Activated T-helper 1 cell treated with anti-CD3 and anti-CD28 coated beads, Interleukin-12 subunit alpha, Interleukin-12 subunit beta, Interleukin-2, Interleukin-4 antibody, amounts not matched to agents 30 ng/mL and 10 ng/mL and 1 ng/mL, durations not matched to agents 14 hours and 24 hours and 36 hours (primary cell): ENCODE measurements at places on chromosomes 16 and 17. TPM values are rescaled to one million over a fixed set of nuclear protein-coding genes. Genes with fewer than 3 reads are reported as not detected.

DNA sequence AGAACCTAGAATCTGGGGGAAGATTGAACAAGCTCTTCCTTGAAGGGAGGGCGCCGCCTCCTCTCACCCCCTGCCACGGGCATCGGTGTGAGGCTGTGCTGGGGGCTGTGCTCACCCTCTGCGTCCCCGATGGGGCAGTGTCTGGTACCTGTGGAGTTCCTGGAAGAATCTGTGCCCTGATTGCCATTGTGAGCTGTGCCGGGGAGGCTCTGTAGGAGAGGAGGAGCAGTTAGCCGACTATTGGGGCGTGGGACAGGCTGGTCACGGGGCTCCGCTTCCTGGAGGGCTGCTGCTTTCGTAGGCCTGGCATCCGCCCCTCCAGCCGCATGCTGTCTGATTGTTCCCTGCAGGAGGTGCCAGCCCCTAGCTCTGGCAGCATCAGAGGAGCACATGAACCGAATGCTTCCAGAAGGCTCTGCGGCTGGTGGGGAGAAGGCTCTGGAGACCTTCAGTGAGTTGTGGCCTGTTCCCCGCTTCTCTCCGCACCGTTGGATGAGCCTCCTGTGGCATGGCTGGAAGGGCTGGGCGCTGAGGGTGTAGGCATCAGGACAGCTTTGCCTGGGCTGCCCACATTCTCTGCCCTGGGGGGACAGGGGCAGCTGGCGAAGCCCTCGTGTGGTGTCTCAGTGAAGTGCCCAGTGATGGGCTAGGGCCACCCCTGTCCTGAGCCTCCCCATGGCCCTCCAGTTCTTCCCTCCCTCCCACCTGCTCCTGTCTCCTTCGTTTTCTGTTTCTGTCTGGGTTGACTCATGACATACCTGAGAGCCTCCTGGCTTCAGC lies 86.9 kb downstream of the SEC14L1 start:
- no peak for DNase-seq

DNA sequence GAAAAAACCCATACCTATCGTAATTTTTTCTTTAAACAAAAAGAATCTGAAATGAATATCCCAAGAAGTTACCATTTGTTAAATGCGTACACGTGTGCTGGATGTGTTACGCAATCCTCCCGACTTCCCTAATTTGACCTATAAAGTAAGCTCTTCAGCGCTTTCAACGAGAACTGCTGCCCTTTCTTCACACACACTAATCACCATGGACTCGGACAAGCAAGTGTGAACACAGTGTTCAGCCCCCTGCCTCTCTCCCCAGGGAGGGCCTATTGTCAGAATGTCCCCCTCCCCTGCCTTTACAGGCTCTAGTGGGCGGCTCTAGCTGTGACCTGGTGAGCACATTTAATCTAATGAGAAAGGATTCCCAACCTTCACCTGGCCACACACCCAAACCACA lies 216.1 kb downstream of the CEP112 start:
- DNase-seq = no peak

- DNase-seq = no peak
Observed at GRCh38 chr16:51228097-51228659, 77.1 kb upstream of the SALL1 start.

GRCh38 chr17:81518785-81519283 lies 6.2 kb upstream of the ACTG1 start:
- DNase-seq = no peak

Gene CTF1
- total RNA-seq = 0.23 and 0.29 TPM in 2 replicates
